ENCODE measurements at places on chromosomes 1 and 21.
A peak's percentile ranks its signal among the peaks of the same experiment; 100 is the strongest.

DNA sequence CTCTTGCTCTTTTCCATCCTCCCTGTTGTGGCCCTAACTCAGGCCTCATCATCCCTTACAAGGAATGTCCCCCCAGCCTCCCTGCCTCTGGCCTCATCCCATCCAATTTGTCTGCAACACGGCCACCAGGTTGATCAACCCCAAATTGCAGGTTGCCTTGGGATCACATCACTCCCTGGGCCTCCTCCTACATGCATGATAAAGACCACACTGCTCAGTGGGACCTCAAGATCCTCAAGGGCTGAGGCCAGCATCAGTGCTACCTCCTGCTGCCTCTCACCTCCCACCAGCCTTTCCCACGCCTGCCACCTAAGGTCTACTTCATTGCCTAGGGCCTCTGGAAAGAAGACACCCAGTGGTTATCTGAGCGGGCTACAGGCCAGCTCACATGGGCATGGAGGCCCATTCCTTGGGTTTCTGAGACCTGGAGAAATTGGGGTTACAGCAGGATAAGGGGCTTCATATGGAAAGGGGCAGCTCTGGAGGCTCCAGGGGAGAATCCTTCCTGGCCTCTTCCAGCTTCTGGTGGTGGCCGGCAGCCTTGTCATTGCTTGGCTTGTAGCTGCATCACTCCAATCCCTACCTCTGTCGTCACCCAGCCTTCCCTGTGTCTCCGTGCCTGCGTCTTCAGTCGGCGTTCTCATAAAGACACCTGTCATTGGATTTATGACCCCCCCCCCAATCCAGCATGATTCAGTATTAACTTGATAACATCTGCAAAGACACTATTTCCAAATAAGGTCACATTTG is 60.5 kb downstream of the KLHDC7A start:
- no peak for DNase-seq

DNA sequence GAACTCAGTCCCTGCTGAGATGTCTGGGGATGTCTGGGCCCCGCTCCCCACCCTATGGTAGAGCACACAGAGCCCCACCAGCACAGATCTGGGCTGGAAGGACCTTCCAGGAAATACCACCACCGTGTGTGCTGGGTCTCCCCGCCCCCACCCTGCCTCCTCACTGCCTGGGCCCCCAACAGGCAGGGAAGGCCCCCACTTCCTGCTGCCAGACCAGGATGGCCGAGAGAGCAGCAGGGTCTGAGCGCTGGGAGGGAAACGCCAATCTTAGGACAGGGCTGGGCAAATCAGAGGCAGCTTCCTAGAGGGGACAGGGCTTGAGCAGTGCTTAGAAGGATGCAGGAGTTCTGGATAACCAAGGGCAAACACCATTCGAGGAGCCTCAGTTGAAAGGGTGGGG is 11.9 kb downstream of the ADGRB2 start:
- DNase-seq = no peak

GRCh38 chr1:15432324-15432723 is 5.9 kb upstream of the CTRC start:
- no peak for DNase-seq

DNA sequence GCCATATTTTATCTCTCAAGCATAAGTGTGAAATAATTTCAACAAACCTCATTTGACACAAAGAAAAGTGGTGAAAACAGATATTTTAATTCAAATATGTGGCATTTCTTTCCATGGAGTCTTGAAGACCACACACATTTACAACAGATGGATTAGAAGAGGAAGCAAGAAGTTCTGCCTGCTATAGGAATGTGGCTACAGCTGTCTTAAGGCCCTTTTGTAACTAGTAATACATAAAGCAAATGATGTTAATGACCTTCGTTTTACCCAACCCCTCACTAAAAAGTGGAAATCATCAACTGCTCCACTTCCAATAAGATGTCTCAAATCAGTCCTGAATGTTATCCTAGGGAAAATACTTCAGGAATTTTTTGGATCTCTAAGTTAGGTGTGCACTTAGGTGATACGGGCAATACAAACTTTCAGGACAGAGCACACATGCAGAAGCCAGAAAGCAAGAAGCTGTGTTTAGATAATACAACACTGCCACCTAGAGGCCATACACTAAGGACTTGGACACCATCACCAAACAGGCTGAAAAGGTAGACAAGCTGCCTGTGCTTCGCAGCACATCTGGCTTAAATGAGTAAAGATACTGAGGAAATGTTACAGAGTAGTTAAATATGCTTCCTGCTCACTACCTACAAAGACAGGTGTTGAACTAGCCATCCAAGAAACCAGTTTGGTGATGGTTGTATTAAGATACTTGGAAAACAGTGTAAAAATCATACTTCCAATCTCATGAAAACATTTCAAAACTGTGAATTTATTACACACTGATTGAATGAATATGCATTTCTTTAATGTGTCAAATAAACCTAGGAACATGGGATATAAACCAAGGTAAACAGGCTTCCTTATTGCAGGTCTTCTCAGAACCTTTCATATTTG is 24.4 kb downstream of the RRAGC start:
- peak; percentile 34 for DNase-seq

- no peak for DNase-seq
These were observed 31.3 kb upstream of the LRIG2 start for GRCh38 chr1:113041569-113042284.

GRCh38 chr1:66050123-66050522 is 257.4 kb downstream of the PDE4B start:
- DNase-seq = no peak

DNA sequence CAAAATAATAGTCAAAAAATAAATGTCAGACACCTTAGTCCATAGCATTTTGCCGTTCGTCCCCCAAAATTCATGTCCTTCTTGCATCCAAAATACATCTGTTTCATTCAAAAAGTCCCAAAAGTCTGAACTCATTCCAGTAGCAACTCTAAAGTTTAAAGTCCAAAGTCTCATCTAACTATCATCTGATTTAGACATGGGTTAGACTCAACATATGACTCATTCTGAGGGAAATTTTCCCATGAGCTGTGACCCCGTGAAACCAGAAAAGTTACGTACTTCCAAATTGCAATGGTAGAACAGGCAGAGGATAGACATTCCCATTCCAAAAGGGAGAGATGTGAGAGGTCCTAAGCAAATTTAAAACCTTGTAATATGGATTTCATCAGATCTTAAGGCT is 48.6 kb upstream of the CACHD1 start:
- DNase-seq = no peak

DNA sequence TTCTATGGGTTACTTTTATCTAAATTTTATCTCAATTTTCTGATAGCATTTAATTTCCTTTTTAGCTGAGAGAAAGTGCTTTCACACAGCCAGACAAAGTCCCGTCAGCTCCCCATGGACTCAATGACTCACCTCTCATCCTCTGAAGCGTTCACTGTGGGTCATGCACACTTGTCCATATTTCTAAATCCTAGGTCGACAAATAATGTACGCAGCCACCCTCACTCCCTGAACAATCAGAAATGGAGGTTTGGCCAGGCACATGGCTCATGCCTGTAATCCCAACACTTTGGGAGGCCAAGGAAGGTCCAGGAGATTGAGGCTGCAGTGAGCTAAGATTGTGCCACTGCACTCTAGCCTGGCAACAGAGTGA is 42.4 kb upstream of the COA6 start:
- DNase-seq = no peak

DNA sequence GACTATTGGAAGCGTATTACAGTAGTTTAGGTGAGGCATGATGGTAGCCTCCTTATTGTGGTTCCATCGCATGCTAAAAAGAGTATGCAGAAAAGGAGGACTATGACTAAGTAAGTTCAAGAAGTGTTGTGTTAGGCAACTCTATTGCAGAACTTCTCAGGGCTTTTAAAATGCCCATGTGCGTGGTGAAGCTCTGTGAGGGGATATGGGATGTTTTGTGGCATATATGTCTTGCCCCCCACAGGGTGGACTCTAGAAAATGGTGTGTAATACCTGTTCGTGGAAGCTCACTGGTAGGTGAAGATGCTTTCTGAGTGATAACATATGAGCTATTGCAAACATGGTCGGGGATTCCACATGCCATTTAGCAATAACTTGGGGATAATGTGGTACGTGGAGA is 31.7 kb downstream of the MAN1A2 start:
- no peak for DNase-seq

GRCh38 chr1:229023651-229024300 is 247.1 kb upstream of the RAB4A start:
- no peak for DNase-seq

DNA sequence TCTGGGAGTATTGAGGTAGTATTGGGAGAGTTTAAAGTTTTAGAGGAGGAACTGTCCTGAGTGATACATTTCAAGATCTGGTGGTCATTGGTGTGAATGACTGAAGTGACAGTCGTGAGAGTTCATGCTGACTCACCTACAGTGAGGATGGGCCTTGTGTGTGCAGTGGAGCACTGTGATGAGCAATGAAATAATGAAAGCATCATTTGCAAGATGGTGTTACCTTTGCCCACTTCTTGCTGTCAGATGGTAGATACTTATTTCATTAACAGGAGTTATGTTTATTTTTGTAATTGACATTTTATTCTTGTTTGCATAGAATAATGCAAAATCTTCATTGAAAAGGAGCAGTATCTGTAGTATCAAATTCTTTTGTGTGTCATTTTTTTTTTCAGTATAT is 29.0 kb downstream of the POU2F1 start:
- no peak for DNase-seq

DNA sequence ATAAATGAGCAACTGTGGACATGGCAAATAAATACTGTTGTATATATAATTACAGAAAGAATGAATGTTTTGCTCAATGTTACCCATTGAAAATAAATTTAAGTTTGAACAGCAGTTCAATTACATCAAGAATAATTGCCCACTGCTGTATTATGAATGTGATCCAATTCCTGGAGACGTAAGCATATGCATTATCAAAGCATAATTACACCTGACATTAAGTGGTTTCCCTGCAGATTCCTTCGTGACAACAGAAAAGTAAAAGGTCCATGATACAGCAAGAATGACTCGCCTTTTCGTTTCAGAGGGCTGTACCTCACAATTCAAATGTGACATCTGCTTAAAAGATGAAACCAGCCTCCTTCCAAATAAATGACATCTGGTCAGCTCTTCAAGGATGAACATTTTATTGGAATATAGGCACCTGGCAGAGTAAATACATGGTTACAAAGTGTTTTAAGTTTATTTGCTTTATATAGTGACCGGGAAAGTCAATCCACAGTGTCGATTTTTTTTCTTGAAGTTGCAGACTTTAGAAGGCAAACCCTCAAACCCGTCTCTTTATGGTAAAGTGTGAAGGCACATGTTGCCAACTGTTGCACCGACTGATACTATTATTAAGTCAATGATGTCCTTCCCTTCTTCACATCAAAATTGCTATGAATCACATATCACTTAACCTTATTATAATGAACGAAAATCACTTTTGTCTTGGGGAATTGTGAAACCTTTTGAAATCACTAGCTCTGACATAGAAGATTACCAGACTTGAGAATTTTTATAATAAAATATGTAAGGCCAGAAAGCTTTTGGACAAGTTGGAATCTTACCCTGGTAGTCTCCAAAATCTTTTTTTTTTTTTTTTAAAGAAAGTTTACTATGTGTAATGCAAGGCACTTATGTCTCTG is 36.2 kb upstream of the EDEM3 start:
- DNase-seq = no peak

- DNase-seq = no peak
These were observed 36.3 kb downstream of the SMYD2 start for GRCh38 chr1:214317300-214317699.

DNA sequence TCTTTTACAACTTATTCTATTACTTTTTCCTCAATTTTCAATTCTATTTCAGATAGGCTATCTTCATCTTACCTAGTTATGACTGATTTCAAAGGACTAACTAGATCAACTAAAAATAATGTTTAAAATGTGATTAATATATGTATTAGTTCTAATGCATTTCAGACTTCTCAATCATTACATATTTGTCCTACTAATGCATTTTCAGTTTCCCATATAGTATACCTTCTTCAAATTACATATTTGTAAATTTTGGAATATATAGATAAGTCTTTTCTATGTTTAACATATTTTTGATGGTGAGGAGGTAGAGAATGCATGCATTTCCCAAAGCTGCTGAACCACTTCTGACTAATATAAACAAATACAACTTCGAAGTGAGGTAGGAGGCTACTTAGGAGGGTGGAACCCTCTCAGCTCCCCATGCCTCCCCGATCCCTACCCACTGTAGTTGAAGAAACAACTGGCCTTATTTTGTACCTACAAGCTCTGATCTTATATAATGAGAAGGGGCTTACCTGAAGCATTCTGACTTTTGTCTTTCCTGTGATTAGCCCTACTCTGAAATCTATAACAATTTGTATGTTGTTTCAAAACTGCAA is 1.7 kb downstream of the TRMT1L start:
- DNase-seq = no peak

GRCh38 chr1:42210421-42211133 is 46.0 kb upstream of the GUCA2A start:
- no peak for DNase-seq

DNA sequence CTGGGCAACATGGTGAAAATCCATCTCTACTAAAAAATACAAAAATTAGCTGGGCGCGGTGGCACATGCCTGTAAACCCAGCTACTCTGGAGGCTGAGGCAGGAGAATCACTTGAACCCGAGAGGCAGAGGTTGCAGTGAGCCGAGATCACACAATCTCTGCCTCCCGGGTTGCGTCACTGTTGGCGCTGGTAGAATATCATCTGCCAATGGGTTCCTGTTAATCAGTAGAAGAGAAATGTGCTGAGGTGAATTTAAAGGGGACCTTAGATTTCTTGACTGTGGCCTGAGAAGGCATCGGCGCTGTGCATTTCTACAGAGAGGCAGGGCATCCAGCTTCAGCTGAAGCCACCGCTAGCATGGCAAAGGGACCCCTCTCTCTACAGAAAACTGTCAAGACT is 68.0 kb downstream of the TGFB2 start:
- no peak for DNase-seq

GRCh38 chr1:67242016-67242415 is 65.7 kb upstream of the IL12RB2 start:
- no peak for DNase-seq

DNA sequence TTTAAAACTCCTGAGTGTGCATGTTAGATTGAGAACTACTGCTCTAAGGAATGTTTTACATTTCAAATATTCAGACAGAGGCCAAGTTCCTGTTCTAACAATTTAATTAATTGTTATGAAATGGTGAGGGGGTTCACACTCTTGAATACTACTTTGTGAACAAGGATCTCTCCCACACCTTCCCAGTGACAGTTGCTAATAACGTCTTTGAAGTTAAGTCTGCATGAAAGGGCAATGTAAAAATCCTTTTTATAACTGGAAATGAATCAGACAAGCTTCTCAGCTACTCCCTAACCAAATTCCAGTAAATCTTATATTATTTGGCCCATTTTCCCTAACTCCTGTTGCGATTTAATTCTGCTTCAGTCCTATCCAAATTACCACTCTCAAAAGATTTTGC is 828.5 kb upstream of the ADAMTS5 start:
- no peak for DNase-seq

GRCh38 chr1:194959795-194960194 is 1648.4 kb downstream of the KCNT2 start:
- no peak for DNase-seq
